ENCODE measurements at places on chromosomes 11 and 22.

- DNase-seq, result no peak
Measured at GRCh38 chr11:93020248-93021046, 51.0 kb downstream of the MTNR1B start.

- no peak for DNase-seq
Measured at GRCh38 chr11:118916842-118917388, 8.8 kb downstream of the BCL9L start.

GRCh38 chr11:131644204-131644795 is 273.9 kb downstream of the NTM start:
- DNase-seq, result no peak

DNA sequence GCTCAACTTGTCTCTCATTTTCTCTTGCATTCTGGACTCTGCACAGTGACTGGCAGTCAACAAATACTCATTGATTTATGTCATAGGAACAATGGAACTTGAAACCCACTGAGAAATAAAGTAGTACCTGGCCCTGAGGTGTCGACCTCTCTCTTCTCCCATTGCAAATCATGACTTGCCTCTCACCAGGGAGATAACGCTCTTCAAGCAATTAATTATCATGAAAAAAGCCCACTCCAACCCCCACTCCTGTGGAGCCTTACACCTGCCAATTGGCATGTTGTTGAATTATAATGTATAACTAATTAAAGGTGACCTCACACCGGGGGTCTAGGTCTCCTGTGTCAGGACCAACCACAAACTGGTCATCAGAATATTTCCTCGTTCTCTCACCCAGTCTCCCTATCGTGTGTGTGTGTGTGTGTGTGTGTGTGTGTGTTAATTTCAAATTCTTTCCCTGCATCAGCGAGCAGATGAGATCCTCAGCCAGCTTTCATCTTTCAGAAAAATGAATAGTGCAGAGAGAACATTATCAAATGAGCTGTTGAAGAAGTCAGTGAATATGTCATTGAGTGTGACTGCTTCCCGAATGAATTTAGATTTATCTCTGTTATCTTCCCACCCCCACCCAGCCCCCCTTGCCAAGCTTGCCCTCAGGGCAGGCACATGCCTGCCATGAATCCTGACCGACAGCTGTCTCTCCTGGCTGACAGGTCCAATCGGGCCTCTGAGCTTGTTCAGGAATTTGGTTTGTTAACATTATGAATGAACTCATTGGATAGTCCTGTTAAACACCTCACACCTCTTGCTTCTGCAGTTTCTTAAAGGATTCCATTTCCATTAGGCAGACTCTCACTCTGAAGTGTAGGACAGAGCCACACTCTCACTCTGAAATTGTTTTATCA is 357.4 kb downstream of the INSC start:
- DNase-seq, result no peak

- no peak for DNase-seq
Measured at GRCh38 chr11:105979997-105980703, 41.9 kb downstream of the MSANTD4 start.

DNA sequence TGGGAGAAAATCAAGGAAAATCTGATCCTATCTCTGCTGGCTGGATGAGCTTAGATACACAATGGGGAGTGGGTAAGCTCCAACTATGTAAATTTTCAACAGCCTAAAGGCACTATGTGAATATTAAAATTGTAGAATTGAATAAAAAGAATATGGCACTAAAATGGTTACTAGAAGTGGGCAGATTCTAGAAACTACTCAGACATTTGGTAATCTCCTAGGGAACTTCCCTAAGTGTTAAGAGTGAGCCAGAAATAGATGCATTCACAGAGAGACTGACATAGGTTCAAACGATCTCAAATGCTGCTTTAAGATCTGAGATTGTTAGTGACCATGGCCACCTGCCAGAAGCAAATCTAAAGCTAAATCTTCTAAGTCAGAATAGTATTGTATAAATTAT is 4.3 kb upstream of the OR52E1 start:
- DNase-seq, result no peak

- DNase-seq, result no peak
Measured at GRCh38 chr11:10387206-10388083, 67.6 kb upstream of the AMPD3 start.

DNA sequence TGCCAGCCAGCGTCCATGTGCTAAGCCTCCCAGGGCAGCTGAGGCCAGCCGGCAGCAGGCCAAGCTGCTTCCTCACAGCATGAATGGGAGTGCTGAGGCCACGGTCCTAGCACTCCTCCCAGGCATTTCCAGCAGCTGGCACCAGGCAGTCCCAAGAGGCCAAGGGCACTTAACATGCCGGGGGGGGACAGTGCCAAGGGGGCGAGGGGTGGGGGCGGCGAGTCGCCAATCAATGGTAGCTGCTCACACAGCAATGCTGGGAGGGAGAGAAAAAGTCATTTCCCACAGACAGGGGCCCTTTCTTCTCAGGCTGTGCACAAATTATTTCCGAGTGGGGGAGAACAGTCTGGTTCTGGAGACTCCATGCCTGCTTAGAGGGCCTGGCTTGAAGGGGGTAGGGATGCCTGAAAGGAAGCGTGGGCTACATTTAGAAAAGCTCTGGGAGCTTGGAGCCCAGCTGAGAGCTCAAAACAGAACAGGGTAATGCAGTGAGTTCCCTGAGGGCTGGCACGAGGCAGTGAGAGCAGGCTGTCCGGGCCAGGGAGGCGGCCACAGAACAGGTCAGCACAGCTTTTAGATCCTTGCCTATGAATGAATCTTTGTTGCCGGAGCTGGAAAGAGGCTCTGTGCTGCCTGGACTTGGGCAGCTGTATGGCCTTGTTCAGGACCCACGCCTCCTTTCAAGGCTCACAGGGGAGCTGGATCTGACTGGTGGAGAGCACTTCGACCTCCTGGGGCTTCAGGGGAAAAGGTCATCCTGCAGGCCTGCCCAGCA is 14.4 kb upstream of the TBC1D10A start:
- no peak for DNase-seq

GRCh38 chr11:69752890-69753289 is 22.3 kb downstream of the FGF4 start:
- no peak for DNase-seq

DNA sequence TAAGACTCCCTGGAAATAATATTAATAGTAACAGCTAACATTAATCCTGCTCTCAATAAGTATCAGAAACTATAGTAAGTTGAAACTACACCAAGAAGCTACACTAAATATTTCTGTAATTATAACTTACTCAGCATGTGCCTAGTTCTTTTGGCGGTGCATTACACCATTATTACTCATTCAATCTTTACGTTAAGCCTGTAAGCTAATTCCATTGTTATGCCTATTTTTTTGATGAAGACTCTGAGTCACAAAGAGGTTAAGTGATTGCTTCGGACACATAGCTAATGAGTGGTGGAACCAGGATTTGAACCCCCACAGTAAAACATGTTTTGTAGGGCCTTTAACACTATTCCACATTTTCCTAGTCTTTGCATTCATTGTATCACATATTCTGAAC is 111.6 kb downstream of the RASSF10 start:
- DNase-seq, result no peak

DNA sequence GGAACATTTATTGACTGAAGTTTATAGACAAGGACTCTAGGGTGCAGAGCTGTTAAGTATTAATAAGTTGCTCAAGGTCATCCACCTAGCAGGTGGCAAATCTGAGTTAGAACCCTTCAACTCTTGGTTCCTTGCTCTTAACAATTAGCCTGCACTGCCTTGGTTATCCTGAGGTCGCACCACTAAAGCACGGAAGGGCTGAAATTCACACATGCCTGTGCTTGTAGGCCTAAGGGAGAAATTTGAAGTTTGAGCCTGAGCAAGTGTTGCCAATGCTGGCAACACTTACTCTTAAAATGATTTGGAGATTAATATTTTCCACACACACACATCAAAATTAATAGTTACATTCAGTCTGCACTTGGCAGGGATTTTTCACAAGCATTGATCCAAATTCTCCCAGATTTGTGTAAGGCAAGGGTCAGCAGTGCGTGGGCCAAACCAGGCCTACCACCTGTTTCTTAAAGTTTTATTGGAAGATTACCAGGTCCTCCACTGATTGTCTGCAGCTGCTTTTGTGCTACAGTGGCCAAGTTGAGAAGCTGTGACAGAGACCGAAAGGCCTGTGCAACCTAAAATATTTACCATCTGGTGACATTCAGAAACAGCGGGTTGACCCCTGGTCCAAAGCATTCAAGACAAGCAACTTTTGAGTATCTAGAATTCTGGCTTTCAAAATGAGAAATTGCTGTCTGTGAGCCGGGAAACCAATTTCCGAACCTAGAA is 16.3 kb downstream of the APOL5 start:
- DNase-seq, result no peak

DNA sequence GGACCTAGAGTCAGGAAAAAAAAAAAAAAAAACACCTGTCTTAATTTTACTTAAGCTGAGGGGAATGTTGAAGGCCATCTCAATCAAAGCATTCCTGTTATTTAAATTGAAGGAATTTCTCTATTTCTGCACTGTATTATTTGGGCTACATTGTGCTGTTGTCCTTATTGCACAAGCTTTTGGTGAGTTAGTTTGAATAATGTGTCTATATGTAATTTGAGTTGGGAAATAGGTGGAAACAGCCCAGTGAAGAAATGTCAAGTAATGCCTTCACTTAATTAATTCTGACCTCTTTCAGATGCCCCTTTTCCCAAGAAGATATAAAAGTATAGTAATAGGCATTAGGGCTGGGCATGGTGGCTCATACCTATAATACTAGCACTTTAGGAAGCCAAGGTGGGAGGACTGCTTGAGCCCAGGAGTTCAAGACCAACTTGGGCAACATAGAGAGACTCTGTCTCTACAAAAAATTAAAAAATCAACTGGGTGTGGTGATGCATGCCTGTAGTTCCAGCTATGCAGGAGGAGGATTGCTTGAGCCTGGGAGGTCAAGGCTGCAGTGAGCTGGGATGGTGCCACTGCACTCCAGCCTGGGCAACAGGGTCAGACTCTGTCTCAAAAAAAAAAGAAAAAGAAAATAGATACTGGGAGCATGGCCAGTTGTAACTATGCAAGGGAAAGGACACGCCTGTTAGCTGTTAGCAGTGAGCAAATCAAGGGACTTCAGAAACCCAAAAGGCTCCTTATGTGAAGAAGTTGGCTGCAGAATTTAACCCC is 34.9 kb downstream of the OR10A6 start:
- no peak for DNase-seq

DNA sequence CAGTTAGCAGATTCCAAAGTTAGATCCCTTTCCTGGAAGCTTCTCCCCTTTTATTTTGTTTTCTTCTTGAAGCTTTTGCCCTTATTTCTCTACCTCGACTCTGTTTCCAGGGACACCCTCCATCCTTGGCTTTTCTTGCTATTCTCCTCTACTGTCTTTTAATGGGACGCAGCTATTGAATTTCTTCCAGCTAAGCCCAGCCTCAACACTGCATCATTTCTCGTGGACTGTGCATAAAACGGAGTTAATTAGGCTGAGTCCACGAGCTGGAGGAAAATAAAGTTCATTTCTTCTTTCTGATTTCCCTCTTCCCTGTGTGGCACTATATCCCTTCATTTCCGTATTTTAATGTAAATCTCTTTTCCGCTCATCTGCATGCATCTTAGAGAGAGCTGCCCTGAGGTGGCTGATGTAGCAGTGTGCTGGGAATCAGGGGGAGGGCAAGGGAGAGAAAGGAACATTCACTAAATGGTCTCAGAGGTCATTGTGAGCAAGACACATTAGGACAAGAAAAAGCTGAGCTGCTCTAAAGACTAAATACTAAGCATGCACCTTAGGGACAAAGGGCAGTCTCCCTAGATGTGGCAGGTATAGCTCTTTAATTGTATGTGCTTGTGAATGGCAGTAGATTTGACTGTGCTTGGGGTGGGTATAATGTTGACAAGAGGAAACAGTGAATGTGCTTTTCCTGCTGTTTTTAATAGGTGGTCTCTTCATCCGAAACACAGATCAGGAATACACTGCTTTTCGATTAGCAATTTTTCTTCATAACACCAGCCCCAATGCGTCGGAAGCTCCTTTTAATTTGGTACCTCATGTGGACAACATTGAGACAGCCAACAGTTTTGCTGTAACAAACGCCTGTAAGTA is 1.9 kb downstream of the GRIA4 start:
- no peak for DNase-seq

DNA sequence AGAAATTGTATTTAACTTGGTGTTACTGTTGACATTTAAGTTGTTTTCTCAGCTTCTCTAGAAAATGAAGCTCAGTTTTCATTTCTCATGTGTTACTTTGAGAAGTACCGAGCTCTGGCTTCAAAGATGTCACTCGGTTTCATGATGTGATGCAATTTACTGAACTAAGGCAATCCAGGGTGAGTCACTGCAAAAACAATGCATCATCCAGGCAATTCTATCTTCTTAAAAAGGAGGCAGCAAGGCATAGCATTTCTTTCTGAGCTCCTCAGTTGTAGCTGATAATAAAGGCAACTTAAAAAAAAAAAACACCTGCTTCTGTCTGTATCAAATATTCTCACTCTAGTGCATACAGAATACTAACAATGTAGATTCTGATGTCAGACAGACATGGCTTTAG is 91.1 kb upstream of the KCNA4 start:
- DNase-seq, result no peak

- DNase-seq, result no peak
Measured at GRCh38 chr11:64218628-64219353, 7.2 kb downstream of the TRPT1 start.

- no peak for DNase-seq
Measured at GRCh38 chr11:62352355-62353336, 15.4 kb downstream of the ASRGL1 start.

DNA sequence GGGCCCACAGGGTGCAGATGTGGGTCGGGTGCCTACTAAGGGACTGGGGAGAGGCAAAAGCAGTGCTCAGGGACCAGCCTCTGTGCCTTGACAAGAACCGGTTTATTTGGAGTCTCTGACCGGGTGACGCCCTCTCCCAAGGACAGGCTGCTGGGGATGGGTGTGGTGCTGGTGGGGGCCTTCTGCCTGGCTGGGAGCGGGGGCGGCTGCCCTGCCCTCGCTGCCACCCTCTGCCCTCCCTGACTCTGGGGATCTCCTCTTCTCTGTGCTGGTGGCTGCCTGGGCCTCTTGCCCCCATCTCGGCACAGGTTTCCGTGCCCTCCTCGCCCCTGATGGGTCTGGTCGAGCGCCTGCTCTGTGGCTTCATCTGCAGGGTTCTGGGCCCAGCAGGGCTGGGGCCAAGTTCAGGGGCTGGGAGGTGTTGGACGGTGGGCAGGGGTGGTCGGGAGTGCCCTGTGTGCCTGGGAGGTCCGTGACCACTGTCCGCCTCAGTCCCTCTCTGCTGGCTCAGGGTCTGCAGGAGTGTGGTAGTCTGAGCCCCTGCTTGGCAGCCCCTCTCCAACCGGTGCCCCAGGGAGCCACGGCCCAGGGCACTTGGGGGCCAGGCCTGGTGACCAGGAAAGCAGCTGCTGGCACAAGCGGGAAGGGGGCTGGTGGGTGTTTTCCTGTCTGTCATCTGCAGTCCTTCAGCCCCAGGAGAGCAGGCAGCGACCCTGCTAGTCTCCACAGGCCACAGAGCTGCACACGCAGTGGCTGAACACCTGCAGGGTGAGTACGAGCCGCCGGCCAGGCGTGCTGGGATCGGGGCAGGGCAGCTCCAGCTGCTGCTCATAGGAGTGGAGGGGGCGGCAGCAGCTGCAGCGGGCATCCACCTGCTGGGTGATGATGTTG is 23.5 kb downstream of the MUC6 start:
- no peak for DNase-seq

- DNase-seq, result no peak
Measured at GRCh38 chr11:66593650-66594049, 665 bp downstream of the CCS start.
